ENCODE measurements at places on chromosomes 3 and 15.
A peak's percentile ranks its signal among the peaks of the same experiment; 100 is the strongest.

GRCh38 chr3:148750296-148750695, 52.6 kb downstream of the AGTR1 start:
- H3K36me3 ChIP-seq: no peaks in the 10 kb centered on the region
- no peak overlapping the region for H3K27ac ChIP-seq
- H3K27me3 ChIP-seq: no peaks in the 10 kb centered on the region
- no peaks in the 10 kb centered on the region for H3K4me1 ChIP-seq
- no peak for DNase-seq
- H3K4me3 ChIP-seq: no peak overlapping the region

GRCh38 chr15:74812533-74812932, at the start of gene LMAN1L:
TSS of gene LMAN1L (plus strand) at chr15:74812835. CDS start at chr15:74812855, 20 bp downstream.
- no peaks in the 10 kb centered on the region for H3K36me3 ChIP-seq
- no peak within 1 kb of the TSS for H3K4me3 ChIP-seq
- no peak within 1 kb of the TSS for H3K27ac ChIP-seq
- no peaks in the 10 kb centered on the region for H3K4me1 ChIP-seq

DNA sequence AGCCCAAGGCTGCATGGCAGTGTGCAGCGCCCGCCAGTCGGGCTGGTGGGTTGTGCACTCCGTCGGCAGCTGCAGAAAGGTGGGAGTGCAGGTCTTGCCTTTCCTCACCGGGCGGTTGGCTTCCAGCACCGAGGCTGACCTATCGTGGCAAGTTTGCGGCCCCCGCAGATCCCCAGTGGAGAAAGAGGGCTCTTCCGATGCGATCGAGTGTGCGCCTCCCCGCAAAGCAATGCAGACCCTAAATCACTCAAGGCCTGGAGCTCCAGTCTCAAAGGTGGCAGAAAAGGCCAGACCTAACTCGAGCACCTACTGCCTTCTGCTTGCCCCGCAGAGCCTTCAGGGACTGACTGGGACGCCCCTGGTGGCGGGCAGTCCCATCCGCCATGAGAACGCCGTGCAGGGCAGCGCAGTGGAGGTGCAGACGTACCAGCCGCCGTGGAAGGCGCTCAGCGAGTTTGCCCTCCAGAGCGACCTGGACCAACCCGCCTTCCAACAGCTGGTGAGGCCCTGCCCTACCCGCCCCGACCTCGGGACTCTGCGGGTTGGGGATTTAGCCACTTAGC, 4.3 kb downstream of the ISL2 start:
- no peaks in the 10 kb centered on the region for H3K36me3 ChIP-seq
- peaks cover 79% of the 10 kb centered on the region for H3K27me3 ChIP-seq
- H3K27ac ChIP-seq: no peak overlapping the region
- peak overlapping the region; percentile 45 for H3K4me3 ChIP-seq
- H3K4me1 ChIP-seq: peaks cover 23% of the 10 kb centered on the region

GRCh38 chr3:50648313-50648712, 26.4 kb upstream of the DOCK3 start:
- H3K36me3 ChIP-seq: peaks cover 23% of the 10 kb centered on the region
- H3K4me3 ChIP-seq: no peak overlapping the region
- no peak for DNase-seq
- H3K27ac ChIP-seq: no peak overlapping the region
- no peaks in the 10 kb centered on the region for H3K27me3 ChIP-seq

GRCh38 chr3:161454615-161455014, 42.0 kb upstream of the OTOL1 start:
- DNase-seq: no peak
- no peaks in the 10 kb centered on the region for H3K36me3 ChIP-seq
- H3K27me3 ChIP-seq: no peaks in the 10 kb centered on the region
- H3K4me1 ChIP-seq: no peaks in the 10 kb centered on the region
- no peak overlapping the region for H3K4me3 ChIP-seq
- no peak overlapping the region for H3K27ac ChIP-seq

- no peaks in the 10 kb centered on the region for H3K27me3 ChIP-seq
- no peak overlapping the region for H3K4me3 ChIP-seq
- no peaks in the 10 kb centered on the region for H3K36me3 ChIP-seq
- no peak overlapping the region for H3K27ac ChIP-seq
- H3K4me1 ChIP-seq: no peaks in the 10 kb centered on the region
Observed at GRCh38 chr3:158261371-158261991, 151.6 kb downstream of the RSRC1 start.

DNA sequence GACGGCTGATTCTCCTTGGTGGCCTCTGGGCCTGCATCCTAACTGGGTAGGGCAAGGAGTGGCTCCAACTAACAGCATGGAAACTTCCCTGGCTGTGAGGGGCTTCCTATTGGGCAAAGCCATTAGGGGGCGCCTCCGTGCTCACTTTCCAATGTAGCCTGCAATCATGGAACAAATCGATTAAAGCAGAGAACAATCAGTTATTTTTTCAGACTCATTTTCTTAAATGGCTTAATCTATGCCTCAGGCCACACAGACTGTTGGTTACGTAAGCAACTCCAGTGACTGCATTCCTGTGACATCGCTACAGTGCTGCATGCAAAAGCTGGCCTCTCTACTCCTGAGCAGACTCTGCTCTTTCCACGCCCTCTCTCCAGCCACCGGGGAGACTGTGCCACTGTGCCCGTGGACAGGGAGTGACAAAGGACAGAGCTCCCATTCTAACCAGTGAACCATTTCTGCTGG, 278.9 kb downstream of the KLF13 start:
- H3K36me3 ChIP-seq: no peaks in the 10 kb centered on the region
- no peak overlapping the region for H3K4me3 ChIP-seq
- no peaks in the 10 kb centered on the region for H3K27me3 ChIP-seq

- no peak for DNase-seq
- no peaks in the 10 kb centered on the region for H3K27me3 ChIP-seq
- no peaks in the 10 kb centered on the region for H3K36me3 ChIP-seq
Observed at GRCh38 chr3:95750097-95750496, 1064.3 kb upstream of the EPHA6 start.

GRCh38 chr15:56244811-56245576, 1.3 kb upstream of the RFX7 start:
- H3K36me3 ChIP-seq: no peaks in the 10 kb centered on the region
- H3K27me3 ChIP-seq: no peaks in the 10 kb centered on the region
- DNase-seq: peak; percentile 63
- peaks cover 10% of the 10 kb centered on the region for H3K4me1 ChIP-seq
- H3K4me3 ChIP-seq: peak overlapping the region; percentile 98

DNA sequence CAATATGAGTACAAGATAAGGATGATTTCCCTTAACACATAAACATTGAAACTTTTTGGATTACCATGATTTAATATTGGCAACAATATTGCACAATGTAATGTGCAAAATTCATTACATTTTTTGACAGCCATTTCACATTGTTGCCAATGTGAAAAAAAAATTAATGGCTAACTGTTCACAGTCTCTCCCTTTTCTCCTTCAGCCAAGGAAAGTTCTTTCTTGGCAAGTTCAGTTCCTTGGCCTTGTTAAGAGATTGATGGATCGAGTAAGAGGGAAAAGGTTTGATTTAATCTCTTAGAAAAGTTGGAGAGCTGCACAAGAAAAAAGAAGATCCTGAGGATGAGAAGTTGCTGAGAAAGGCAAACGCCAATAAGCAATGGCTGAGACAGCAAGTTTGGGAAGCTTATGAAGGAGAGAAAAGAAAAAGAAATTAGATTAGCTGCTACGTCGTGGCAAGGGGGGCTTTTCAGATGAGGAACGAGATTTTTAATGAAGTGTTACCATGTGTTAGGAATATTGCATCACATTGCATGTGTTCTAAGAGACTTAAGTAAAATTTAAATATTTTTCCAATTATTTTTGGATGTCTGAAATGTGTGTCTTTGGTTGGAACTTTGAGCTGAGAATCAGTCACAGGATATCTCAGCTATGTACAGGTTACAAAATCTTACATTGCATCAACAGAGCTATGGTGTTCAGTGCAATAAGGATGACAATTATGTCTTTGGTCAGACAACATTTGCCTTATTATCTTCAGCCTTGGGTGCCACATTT, 61.4 kb upstream of the ZNF280D start:
- no peak for DNase-seq
- peak overlapping the region; percentile 49 for H3K27ac ChIP-seq
- no peaks in the 10 kb centered on the region for H3K27me3 ChIP-seq

DNA sequence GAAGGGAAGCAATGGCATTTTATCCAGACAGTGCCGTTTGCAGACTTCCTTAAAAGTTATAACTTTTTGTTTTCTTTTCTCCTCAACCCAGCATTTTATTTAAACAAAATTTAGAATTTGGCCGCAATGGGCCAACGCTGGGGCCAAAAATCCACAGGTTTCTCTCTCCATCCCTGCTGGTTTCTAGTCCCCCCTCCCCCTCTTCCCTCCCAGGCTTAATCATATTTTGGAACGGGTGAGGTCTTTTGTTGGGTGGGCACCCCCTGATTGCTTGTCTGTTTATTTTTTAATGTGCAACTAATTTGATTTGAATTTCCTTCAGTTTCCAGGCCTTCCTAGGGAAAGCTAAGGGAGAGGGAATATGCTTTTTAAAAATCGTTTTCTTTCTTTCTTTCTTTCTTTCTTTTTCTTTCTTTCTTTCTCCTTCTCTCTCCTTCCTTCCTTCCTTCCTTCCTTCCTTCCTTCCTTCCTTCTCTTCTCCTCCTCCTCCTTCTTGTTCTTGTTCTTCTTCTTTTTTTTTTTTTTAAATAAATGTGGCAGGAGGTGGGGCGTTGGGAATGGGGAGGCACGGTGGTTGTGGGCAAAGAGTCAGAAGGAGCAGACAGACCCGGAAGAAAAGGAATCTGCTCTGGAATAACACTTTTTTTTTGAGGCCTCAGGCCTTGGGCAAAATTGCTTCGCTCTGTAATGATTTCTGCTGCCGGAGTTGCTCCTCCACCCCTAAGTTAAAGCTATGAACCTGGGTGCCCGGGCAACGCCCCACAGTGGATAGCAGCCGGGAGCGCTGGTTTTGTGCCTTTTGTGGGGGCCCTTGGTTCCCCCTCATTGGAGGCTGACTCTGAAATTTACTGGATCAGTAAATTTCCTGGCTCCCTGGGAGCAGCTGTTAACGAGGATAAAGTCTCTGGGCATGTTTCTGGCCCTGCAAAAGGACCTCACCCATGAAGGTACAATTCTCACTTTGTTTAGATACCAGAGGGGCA, 1.9 kb downstream of the FNDC3B start:
- H3K4me3 ChIP-seq: peak overlapping the region; percentile 85
- peak overlapping the region; percentile 100 for H3K27ac ChIP-seq
- no peaks in the 10 kb centered on the region for H3K27me3 ChIP-seq
- H3K4me1 ChIP-seq: peaks cover 30% of the 10 kb centered on the region
- no peak for DNase-seq

DNA sequence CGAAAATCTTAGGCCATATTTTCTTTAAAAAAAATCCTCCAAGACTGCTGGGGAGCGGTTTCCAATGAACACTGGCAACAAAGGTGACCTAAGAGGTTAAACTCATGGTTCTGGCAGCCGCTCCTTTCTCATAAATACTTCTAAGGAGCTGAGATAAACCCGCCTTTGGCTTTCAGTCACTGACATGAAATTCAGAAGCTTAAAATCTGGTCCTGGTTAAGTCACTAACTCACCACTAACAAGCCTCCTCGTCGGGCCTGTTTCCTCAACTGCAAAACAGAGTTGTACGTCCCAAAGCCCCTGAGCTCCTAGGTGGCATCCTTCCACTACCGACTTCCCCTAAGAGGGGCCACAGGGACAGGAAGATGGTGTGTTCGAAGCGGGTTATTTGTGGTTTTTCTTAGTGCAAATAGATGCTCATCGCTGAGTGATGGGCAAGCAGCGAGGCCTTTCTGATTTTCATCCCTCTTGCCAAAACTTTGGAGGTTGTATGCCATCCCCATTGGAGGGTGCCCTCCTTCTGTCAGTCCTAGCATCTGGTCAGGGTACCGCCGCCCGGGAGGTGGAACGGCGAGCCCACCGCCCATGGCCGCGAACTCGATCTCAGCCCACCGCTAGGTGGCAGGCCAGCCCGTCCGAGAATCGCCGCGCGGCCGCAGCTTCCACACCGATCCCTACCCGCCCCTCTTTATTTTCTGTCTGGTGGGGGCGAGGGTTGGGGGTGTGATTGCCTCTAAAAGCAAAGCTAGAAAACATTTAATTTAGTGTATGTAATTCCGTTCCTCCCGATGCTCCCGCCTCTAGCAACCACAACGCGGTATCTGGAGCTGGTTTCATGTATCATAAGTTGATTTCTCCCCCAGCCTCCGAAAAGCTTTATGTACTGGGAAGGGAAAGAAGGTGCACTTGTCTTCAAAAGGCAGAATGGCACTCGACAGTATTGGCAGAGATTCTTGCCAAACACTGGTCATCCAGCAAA, 4.6 kb downstream of the BCL6 start:
- H3K27me3 ChIP-seq: no peaks in the 10 kb centered on the region
- H3K27ac ChIP-seq: peak overlapping the region; percentile 99
- DNase-seq: no peak
- H3K4me1 ChIP-seq: peaks cover 25% of the 10 kb centered on the region

DNA sequence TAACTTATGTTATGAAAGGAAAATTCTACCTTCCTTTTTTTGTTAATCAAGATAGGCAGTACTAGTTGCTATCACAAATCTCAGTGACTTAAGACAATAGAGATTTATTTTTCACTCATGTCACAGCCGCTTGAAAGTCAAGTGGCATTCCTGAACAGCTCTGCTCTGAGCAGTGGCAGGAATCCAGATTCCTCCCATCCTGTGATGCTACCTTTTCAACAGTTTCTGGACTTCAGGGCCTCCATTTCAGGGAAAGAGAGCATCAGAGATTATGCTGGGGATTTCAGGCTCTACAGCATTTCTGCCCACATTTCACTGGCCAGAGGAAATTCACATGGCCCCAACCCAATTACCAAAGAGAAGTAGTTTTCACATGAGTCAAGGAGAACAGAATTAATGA, 83.4 kb downstream of the IL1RAP start:
- DNase-seq: no peak
- H3K4me3 ChIP-seq: no peak overlapping the region
- H3K36me3 ChIP-seq: no peaks in the 10 kb centered on the region
- H3K27me3 ChIP-seq: no peaks in the 10 kb centered on the region
- no peaks in the 10 kb centered on the region for H3K4me1 ChIP-seq
- H3K27ac ChIP-seq: no peak overlapping the region

DNA sequence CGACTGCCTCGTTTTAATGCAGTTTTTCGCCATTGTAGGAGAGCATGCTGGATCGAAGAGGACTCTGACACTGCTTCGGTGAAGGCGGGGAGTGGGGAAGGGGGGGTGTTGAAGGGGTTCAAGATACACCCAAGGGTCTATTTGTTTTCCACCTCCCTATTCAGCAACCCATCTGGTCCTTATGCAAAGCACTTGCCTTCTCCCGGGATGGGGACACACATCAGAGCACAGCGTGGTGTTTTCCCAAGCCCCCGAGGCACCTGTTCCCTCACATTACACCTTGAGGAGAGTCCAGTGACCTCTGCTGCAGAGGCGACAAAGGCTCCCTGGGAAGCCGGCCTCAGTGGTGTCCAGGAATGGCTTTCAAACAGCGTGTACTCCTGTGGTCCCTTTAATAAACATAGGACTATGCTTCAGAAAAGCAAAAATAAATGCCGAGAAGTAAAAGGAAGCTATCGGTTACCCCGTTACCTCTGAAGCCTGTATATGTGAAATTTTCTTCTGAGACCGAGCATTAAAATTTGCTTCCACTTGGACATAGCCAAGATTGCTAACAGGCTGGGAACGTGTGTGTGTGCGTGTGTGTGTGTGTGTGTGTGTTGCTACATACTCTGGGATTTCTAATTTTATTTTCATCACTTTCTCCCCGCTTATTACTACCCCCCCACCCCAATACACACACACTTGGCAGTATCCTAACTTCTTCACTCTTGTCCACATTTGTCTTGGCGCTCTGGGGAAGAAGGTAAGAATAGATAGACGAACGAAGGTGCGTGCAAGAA, 53.2 kb downstream of the CCDC54 start:
- no peak for DNase-seq
- peak overlapping the region; percentile 84 for H3K4me3 ChIP-seq
- H3K27ac ChIP-seq: peak overlapping the region; percentile 100
- H3K27me3 ChIP-seq: no peaks in the 10 kb centered on the region

Measured in ascending aorta (tissue), 2 donors.